ENCODE measurements at places on chromosomes 1 and 21.

DNA sequence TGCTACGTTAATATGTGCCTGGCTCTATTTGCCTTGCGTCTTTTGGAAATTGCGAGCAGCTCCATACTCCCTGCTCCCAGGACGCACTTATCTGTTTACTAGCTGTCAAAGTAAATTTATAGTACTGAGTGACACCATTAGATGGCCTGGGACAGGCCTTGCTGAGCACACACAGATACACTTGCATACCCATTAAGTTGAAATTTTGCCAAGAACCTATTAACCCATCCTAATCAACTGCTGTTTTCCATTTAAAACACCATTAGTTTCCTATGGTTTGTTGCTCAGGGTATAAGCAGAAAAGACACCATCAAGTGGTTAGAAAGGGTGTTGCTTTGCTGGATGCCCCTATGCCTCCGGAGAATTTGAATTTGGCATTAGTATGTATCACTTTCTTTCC lies 187.3 kb downstream of the SLC44A5 start:
- DNase-seq, result peak; percentile 36

- no peak for DNase-seq
These were observed 39.0 kb downstream of the SLC37A1 start for GRCh38 chr21:42552407-42553336.

DNA sequence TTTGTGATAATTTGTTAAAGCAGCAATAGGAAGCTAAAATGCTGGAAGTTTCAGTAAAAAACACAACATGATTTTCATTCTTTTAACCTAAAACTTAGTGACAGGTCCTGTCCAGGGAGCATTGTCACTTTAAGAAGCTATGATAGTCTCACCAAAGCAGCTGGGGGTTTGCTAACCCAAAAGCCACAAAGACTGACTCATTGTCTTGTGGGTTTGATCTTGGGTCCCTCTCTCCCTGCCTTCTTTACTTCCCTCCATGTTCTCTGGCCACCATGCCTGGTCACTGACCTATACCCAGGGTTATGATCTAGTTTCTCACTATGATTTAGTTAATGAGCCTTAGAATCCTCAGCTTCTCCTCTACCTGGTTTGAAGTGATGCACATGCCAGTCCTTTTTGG lies 213.5 kb upstream of the PTGFR start:
- no peak for DNase-seq

DNA sequence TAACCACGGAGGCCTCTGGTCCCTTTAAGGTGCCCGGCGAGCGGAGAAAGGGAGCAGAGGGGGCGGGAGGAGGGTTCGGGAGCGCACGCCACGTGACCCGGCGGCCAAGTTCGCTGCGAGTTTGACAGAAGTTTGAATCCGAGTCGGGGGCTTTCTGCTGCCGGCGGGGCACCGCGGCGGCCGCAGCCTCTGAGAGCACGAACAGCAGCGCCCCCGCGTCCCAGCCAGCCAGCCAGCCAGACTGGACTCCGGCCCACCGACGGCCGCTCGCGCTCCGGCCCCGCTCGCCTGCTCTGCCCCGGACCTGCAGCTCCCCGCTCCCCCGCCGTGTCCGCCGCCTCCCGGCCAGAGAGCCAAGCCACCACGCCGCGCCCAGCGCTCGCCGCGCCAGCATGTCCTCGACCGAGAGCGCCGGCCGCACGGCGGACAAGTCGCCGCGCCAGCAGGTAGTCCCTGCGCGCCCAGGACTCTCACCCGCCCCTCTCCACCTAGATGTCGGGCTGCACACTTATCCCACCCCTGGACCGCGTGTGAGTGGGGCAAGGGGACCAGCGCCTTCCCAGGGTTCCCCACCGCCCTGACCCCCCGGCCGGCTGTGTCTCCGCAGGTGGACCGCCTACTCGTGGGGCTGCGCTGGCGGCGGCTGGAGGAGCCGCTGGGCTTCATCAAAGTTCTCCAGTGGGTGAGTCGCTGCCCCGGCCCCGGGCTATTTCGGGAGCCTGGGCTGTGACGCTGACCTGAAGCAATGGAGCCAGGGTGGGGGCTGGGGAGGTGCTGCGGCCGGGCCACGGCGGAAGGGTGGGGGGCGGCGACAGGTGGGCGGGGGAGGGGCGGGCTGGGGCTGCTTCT lies at the start of gene SYPL2:
TSS of gene SYPL2 (plus strand) at position 95 of the 849 bp plus-strand sequence. CDS start at position 393, 298 bp downstream.
- DNase-seq, result no peak

DNA sequence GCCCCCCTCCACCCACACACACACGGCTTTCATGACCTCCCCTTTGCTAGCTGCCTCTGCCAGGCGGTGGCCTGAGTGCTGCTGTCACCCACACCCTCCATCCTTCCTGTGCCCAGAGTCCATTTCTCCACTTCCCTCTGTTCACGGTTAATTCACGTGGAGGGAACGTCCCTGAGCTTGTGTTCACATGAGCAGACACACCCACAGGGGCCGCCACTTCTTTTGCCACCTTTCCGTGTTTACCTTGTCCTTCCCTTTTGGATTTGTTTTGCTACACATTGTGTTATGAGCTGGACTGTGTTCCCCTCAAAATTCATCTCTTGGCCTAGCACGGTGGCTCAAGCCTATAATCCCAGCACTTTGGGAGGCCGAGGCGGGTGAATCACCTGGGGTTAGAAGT lies 128.0 kb downstream of the ETS2 start:
- no peak for DNase-seq

GRCh38 chr1:30320581-30320890 lies 402.8 kb downstream of the MATN1 start:
- DNase-seq, result no peak

GRCh38 chr1:161214369-161214768 lies 726 bp upstream of the FCER1G start:
- no peak for DNase-seq

DNA sequence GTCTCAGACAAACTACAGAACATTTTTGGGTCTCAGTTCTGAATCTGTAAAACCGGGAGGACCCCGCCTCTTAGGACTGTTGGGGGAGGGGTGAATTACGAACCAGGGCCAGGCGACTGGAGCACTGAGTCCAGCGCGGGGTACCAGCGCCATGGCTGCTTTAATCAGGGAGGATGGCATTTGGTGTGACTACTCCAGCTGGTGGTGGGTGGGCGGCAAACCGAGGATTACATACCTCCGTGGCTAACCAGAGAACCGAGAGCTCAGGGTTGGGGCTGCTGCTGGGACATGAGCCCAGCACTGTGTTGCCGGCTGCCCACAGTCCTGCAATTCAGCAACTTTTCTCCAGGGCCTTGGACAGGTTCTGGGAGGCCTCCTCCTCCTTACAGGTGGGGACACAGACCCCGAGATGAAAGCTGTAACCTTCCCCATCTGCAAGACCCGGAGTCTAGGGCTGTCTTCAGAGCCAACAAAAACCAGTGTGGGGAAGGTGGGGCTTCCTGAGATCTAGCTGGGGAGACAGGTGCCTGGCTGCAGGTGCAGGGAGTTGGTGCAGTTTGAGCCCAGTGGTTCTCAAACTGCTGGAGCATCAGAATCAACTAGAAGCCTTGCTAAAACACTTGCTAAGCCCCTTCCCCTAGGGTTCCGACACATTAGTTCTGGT lies 273.5 kb downstream of the FOXD2 start:
- no peak for DNase-seq

DNA sequence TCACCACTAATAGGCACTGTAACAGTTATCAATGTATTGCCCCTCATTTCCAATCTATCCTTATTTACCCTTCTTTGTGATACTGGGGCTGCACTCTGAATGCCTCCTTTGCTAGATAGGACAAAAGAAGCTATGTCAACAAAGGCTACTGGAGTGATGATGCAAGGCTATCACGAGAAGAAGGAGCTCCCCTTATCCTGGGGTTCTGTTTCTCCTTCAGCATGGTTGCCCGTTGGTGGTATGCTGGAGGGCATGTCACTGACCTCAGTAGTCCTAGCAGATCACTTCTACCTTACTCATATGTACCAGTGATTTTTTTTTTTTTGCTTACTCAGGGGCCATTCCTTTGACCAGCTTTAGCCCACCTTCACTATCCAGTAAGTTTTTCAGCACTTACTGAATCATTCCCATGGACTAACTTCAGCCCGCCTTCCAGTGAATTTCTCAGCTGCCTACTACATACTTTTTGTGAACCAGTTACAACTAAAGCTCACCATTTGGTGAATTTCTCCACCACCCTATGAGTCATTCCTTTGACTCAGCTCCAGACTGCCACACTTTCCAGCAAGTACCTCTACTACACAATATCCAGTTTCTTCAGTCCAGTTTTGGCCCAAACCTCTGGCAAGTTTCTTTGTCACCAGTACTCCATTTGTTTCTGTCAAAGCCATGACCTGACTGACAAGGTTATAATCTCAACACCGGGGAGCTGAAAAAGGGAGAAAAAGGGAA lies 944.5 kb downstream of the KCNT2 start:
- DNase-seq, result no peak

GRCh38 chr1:44292651-44293050 lies 62.4 kb downstream of the ERI3 start:
- DNase-seq, result no peak

DNA sequence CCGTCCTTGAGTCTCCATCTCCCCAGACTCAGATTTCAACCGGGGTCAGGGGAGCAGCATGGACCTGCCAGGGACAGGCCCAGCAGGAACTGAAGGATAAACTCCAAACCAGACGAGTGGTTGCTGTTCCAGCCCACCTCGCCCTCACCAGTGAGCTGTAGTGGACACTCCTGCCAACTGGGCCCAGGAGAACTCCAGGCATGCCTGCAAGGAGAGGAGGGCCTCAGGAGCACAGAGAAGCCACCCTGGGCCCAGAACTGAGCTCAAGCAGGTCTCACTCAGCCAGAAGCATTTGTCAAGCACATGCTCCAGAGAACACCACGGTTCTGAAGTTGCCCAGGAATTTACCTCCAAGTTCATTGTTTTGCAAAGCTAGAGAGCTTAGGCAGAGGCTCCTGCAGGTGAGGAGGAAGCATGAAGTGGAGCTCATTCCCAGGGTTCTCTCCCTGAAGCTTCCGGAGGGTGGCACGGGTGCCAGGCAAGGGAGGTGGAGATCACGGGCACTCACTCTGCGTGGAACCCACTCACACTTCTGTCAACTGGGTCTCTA lies 61.0 kb downstream of the MATN1 start:
- DNase-seq, result no peak

- DNase-seq, result no peak
These were observed 7.6 kb downstream of the CFH start for GRCh38 chr1:196659471-196659870.

DNA sequence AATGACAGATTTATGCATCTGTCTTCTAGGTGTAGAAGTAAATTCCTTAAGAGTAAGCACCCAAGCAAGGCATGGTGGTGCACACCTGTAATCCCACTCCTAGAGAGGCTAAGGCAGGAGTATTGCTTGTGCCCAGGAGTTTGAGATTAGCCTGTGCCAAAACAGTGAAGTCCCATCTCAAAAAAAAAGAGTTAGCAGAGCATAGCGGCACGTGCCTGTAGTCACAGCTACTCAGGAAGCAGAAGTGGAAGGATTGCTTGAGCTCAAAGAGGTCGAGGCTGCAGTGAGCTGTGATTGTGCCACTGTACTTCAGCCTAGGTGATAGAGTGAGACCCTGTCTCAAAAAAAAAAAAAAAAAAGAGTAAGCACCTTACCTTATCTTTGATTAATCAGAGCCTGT lies 15.1 kb upstream of the TIPRL start:
- DNase-seq, result no peak

DNA sequence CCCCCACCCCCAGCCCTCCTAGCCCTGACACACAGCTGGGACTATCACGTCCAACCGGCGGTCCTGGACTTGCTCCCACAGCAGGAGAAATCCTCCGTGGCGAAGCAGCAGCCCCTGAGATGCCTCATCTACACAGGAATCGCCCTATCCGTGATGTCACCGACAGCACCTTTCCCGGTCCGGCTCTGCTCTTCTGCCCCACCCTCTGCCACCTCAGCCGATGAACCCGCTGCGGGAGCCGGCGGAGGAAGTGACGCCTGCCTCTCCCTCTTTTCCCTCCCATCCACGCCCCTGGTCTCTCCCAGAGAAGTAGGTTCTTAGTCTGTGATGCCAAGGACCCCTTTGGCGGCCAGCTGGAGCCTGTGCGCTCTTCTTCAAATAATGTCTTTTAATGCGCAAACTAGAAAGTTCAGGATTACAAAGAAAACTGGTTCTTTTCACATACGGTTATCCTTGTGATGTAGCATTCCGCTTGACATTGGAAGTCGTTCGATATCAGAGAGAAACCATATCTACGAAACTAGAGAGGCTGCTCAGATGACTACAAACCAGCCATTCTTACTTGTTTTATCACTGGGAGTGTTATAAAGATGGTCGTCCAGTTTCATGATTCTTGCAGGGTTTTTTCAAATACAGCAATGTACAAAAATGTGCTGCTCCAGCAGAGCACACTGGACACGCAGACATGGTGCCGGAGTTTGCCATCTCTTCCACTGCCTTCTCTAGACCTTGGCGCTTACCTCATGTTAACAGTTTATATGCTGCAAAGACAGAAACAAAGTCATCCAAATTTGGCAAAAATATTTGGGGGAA lies 120.3 kb downstream of the PPIAL4G start:
- DNase-seq, result no peak

DNA sequence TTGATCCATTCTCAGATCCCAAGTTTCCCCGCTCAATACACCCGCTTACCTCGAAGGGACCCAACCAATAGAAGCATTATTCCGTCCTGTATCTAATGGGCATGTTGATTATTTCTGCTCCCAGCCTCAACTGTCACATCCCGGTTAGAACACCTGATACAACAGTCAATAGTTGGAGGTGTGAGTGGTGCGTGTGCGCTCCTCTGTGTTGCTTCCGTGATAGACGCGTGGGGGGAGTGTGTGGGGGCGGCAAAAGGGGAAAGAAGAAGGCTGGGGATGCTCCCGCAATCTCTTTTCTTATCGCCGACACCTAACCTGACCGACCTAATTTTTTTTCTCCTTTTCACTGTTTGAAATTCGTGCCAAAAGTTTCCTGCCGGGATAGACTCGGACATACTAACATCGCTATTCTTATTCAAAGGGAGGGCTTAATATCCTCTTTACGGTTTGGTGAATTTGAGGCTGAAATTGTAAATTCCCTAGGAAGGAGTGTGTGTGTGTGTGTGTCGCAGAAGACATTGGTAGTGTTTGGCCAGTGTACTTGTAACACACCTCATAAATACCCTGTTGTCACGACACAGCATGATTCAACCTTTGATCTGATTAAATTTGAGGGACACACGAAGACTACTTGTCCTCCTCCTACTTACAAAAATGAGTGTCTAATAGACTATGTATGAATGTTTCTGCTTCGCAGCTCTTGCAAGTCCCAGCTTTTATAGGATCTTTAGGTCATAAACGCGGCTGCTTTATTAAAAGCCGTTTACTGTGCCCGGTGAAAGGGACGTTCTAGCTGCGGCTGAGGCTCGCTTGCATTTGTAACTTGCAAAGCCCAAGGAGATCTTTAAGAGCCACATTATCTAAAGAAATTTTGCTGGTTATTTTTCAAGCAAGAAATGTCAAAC lies 1.5 kb upstream of the PROX1 start:
- no peak for DNase-seq

- DNase-seq, result no peak
These were observed 27.7 kb downstream of the UCHL5 start for GRCh38 chr1:193031431-193031830.

- DNase-seq, result no peak
These were observed 71.7 kb downstream of the PRRX1 start for GRCh38 chr1:170735366-170736263.

DNA sequence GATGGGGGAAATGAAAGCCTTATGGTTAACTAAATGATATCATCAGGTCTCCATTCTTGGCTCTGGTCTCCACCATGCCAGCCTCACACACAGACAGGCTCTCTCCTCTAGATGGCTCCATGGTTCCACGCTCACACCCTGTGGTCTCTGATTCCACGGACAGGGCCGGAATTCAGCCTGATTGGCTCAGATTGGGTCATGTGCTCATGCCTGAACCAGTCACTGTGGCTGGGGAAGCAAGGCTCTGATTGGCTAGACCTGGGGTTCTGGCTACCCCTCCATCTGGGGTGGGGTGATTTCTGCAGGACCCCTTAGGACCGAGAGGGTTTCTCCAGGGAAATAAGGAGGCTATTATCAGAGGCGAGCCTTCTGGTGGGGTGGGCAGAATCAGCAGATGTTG lies 277.0 kb downstream of the PTPRU start:
- peak; percentile 33 for DNase-seq

Measured in NCI-H1436 treated with DMSO at 0.1 percent for 48 hours (cell line).